ENCODE measurements at places on chromosomes 11 and 22.
A peak's percentile ranks its signal among the peaks of the same experiment; 100 is the strongest.

DNA sequence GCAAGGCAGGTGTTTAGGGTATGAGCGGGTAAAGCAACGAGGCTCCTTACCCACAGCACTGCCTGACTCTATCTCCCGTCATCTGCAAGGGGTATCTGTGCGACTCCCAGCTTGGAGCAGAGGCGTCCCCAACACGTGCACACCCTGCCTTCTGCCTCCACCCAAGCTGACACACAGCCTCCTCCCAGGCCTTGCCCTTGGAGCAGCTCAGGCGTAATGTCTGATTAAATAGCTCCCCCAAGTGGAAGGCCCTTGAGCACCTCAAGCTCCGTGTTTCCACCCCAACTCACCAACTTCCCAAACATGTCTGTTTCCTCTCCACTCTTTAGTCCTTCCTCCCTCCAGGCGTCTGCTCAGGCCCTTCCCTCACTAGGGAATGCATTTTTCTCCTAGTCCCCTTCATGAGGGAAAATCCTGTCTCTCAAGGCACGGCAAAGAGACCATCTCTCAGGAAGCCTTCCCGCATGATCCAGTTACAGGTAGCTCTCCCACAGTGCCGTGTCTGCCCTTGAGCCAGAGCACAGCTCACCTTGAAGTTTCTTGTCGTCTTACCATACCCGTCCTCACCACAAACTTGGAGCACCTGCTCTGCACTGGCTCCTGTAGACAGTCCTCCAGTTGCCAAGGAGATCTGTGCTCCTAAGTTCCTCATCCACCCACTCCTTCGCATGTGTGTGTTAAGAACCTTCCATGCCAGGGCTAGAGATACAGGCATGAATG, 15.8 kb downstream of the CYB5R2 start:
- DNase-seq = peak; percentile 94

GRCh38 chr11:34495239-34495723, 18.3 kb downstream of the ELF5 start:
- no peak for DNase-seq

DNA sequence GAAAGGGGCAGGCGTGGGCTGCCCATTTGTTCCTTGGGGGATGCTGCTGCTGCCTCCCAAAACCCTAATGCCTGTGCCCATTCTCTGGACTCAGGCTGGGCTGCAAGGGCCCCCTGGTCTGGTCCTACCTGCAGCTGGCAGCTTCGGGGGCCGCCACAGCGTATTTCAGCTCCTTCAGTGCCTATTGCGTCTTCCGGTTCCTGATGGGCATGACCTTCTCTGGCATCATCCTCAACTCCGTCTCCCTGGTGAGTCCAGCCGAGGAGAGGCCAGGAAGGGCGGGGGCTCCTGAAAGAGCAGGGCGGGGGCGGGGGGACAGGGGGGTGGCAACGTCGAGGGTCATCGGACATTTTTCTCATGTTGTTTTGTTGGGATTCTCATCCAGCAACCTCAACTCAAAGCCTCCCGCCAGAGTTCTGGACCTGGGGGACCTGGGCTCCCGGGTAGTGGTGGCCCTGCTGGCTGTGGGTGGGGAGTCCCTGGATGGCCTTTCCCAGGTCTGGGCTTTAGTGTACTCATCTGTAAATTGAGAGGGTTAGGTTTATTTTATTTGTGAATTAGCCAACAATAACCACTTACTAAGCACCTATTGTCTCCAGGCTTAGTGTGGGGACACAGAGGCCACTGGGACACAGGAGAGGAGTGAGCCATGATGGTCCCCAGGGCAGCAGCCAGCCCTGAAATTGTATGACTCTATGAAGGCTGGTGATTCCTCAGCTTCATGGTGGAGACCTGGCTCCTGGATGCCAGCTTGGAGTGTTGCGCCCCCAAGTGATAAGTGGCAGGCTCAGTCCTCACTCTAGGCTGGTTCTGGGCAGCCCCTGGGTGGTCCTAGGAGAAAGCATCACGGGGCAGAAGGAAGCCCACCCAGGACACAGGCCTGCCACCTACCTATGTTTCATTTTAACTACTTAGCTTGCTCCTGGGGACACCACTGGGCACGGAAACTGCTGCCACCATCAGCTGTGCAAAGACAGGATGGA, 36.0 kb downstream of the CAPN1 start:
- no peak for DNase-seq

DNA sequence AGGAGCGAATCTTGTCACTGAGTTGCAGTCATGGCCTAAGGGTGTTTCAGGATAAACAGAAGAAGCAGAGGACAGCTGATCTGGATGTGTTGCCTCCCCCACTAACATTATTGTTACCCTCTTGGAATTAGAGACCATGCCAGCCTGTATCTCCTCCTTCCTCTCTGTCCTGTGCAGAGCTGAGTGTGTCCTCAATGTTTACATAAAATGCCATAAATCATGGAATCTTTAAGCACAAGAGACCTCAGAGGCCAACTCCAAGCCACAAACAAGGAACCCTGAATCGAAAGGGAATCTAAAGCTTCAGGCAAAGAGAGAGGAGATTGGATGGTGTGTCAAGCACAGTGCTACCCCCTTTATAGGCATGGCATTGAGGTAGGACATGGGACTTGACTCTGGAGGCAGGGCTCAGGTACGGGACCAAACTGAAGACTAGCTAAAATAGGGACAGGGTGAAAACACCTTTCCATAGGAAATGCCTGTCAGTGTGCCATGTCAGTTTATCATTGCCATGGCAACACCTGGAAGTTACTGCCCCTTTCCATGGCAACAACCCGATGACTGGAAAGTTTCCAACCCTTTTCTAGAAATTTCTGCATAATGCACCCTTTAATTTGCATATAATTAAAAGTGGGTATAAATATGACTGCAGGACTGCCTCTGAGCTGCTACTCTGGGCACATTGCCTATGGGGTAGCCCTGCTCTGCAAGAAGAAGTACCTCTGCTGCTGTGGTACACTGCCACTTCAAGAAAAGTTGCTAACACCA, 489.7 kb downstream of the MIAT start:
- DNase-seq = no peak

GRCh38 chr11:39678996-39679395, 1780.5 kb downstream of the LRRC4C start:
- no peak for DNase-seq
